Left renal cortex interstitium (tissue), 4 donors: ENCODE measurements at places on chromosomes 4 and X. TPM values are rescaled to one million over a fixed set of nuclear protein-coding genes. Genes with fewer than 3 reads are reported as not detected.

DNA sequence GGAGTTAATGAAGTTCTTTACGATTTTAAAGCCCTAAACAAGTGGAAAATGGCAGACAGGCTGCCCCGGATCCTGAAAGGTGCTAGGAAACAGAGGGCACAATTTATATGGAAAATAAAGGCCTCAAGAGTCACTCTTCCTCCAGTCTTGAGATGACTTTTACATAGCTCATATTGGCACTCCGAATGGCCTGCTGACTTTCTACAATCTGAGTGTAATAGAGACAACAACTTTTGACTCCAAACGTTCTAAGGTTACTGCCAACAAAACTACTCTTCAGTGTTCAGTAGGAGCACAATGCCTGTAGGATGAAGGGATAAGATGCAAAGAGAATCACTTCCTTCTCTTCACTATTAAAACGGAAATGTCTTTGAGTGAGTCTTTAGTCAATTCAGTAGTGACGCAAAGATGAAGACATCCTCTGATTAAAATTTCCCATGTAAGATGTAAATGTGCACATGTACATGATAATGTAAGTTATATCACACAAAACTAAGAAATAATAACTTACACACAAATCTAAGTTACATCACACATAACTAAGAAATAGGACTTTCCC lies 40.5 kb downstream of the VEGFC start:
- DNase-seq: no peak

Gene PNCK
- polyA plus RNA-seq: 6.9 TPM

DNA sequence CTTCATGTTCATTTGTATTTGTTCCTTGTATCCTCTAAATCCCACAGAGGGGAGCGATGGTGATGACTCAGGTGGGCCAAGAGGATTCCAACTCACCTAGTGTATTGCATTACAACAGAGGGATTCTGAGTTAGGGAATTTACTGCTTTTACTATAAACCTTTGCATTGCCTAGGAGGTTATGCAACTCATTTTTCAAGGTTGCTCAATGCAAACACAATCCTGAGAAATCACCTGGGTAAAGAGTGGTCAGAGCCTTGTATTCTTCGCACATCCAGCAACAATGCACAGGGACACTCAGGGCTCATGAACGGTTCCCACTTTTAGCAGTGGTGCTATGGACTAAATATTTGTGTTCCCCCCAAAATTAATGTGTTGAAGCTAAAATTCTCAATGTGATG lies 28.6 kb upstream of the LSM6 start:
- DNase-seq: no peak

Gene PSAPL1
- not detected for polyA plus RNA-seq

- no peak for DNase-seq
Observed at GRCh38 chr4:26061248-26061986, 147.4 kb downstream of the SMIM20 start.

Gene SSX7
- polyA plus RNA-seq: not detected

DNA sequence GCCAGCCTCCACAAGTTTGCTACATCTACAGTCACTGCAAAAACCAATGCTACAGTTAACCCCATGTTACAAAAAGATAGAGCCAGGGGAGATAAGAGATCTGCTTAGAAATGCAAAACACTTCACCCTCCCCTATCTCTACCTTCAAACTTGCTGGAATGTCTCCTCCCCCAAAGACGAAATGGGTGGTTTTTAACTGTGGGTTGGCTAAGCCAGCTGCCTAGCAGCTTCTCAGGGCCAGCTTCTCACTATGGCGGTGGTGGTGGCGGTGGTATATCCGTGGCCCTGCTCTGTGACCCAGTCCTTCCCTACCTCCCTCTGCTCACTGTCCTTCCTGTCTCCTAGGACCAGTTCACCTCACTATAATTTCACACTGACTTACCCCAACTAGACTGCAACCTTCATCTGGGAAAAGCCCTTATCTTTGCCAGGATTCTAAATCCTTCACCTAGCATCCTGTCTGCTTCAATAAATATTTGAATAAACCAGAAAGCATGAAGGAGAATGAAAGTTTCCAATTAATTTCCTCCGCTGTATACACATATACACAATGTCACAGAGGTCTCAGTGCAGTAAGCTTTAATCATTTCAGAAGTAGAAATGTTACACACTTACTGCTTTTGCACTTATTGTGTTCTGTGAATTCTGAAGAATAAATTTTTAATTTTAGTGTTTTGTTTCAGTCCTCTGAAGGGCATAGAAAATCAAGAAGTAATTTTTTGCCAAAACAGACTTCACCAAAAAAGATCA lies 46.3 kb downstream of the SH3KBP1 start:
- no peak for DNase-seq

DNA sequence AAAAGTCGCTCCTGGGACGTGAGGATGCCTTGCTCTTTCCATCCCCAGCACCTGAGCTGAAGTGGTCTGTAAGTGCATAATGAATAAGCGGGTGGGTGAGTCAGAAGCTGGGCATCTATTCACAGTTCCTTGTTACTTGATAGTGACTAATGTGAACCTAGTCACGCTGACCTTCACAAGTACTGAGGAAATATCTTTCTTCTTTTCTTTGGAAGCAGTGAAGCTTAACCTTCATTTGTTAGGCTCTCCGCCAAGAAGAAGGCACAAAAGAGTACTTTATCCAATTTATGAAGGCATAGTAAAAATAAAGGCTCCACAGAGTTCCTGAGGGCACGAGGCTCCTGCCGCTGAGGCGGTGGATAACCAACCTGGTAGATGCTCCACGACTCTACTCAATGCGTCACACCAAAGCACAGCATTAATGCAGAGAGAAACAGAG lies 475.7 kb upstream of the SLIT2 start:
- DNase-seq: no peak
